Ascending aorta (tissue), 2 donors: ENCODE measurements at places on chromosomes 12 and 14. TPM values are rescaled to one million over a fixed set of nuclear protein-coding genes. Genes with fewer than 3 reads are reported as not detected.

Gene MANSC4
- not detected for total RNA-seq

Gene ZNF384
- 15.1 TPM for total RNA-seq

Gene ORMDL2
- total RNA-seq, result 13.8 TPM

Gene BCL11B
- total RNA-seq, result 0.85 TPM

Gene GPX2
- not detected for total RNA-seq

Gene ADAMTS20
- total RNA-seq, result not detected

Gene RFX4
- not detected for total RNA-seq

Gene LRRC10
- not detected for total RNA-seq

Gene MYL6
- total RNA-seq, result 1,476 TPM

Gene ANGEL1
- total RNA-seq, result 15.5 TPM

Gene DLGAP5
- not detected for total RNA-seq

- peak overlapping the region; percentile 91 for H3K27ac ChIP-seq
- H3K36me3 ChIP-seq, result peaks cover 26% of the 10 kb centered on the region
- H3K27me3 ChIP-seq, result no peaks in the 10 kb centered on the region
- peak; percentile 59 for DNase-seq
Measured at GRCh38 chr14:22849212-22849819, 12.9 kb downstream of the MMP14 start.

GRCh38 chr14:23056145-23056955 lies 970 bp downstream of the CDH24 start:
- H3K36me3 ChIP-seq, result peaks cover 29% of the 10 kb centered on the region
- no peaks in the 10 kb centered on the region for H3K27me3 ChIP-seq
- H3K4me1 ChIP-seq, result peaks cover 3% of the 10 kb centered on the region
- H3K27ac ChIP-seq, result no peak overlapping the region
- peak overlapping the region; percentile 10 for H3K4me3 ChIP-seq

GRCh38 chr12:112029301-112029700 lies 16.1 kb downstream of the ERP29 start:
- H3K4me1 ChIP-seq, result no peaks in the 10 kb centered on the region
- H3K4me3 ChIP-seq, result no peak overlapping the region
- no peaks in the 10 kb centered on the region for H3K27me3 ChIP-seq
- peaks cover 54% of the 10 kb centered on the region for H3K36me3 ChIP-seq
- H3K27ac ChIP-seq, result no peak overlapping the region

GRCh38 chr12:76266797-76267196 lies 81.4 kb downstream of the BBS10 start:
- no peaks in the 10 kb centered on the region for H3K36me3 ChIP-seq
- H3K27ac ChIP-seq, result no peak overlapping the region
- H3K4me1 ChIP-seq, result no peaks in the 10 kb centered on the region

- H3K4me1 ChIP-seq, result no peaks in the 10 kb centered on the region
- DNase-seq, result no peak
- H3K36me3 ChIP-seq, result no peaks in the 10 kb centered on the region
Measured at GRCh38 chr12:43675048-43675904, 83.3 kb downstream of the PUS7L start.

DNA sequence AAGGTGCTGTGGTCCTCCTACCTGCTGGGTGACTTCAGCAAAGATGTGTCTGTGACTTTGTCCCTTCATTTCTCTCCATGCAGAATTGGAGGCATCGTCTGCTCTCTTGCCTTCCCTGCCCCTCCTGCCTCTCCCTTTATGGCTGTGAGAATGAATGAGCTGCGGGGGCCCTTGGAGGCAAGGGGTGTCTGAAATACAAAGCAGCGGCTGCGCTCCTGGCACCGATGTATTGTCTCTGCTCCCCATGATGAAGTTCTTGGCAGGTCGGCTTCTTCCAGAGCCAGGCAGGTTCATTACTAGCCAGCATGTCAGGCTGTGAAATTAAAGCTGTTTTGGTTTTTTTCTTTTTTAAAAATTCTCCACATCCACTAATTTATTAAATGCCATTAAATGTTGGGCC lies 194.5 kb downstream of the TSPAN9 start:
- H3K36me3 ChIP-seq, result no peaks in the 10 kb centered on the region
- no peaks in the 10 kb centered on the region for H3K4me1 ChIP-seq
- H3K27ac ChIP-seq, result no peak overlapping the region
- no peak overlapping the region for H3K4me3 ChIP-seq

GRCh38 chr14:71538288-71538687 lies 393.9 kb upstream of the RGS6 start:
- no peak for DNase-seq
- H3K36me3 ChIP-seq, result no peaks in the 10 kb centered on the region
- H3K27ac ChIP-seq, result no peak overlapping the region

DNA sequence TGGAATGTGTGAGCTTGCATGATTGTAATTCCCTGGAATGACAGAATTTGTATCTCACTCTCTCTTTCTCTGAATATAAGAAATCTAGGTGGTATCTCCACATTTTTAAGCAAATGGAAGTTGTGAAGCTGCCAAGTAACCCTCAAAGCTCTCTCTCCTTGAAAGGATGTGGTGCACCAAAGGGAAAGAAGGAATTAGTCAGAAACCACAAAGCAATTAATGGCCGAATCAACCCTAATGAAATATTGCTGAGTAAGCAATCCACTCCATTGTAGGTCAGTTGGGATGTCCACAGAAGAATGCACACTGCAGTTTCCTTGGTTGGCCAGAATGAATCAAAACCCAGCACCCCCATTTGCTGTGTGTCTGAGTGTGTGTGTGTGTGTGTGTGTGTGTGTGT lies 153.5 kb downstream of the KCNA5 start:
- no peaks in the 10 kb centered on the region for H3K4me1 ChIP-seq
- H3K27me3 ChIP-seq, result no peaks in the 10 kb centered on the region
- no peak overlapping the region for H3K4me3 ChIP-seq
- no peak overlapping the region for H3K27ac ChIP-seq
- DNase-seq, result no peak
- no peaks in the 10 kb centered on the region for H3K36me3 ChIP-seq

DNA sequence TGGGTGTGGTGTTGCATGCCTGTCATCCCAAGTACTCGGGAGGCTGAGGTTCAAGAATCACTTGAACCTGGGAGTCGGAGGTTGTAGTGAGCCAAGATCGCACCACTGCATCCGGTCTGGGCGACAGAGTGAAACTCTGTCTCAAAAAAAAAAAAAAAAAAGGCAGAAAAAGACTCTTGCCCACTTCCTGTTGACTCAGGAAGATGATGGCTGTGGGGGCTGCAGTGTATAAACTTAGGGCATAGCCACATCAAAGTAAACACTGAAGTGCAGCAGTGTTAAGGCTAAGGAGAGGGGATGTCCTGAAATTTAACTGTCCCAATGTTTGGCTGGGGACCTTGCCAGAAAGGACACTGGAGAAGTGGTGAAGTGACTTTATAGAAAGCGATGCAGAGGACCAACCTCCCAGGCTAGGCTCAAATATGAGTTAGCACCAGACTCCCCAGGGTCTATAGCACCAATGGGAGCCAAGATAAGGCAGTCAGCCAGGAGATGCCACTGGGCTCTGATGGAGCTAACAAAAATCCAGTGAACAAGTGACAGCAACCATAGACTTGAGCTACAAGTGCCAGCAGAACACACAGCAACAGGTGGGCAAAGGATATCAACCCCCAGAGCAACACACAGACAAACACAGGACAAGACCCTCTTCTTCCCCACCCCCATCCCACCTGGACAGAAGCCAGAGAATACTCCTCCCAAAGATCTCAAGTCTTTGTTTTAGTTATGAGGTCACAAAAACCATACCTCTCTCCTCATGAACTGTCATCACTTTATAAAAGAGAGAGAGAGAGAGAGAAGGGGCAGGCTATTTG lies 28.0 kb downstream of the NELL2 start:
- peaks cover 2% of the 10 kb centered on the region for H3K4me1 ChIP-seq
- no peak for DNase-seq
- no peak overlapping the region for H3K27ac ChIP-seq
- H3K36me3 ChIP-seq, result no peaks in the 10 kb centered on the region
- H3K27me3 ChIP-seq, result no peaks in the 10 kb centered on the region

DNA sequence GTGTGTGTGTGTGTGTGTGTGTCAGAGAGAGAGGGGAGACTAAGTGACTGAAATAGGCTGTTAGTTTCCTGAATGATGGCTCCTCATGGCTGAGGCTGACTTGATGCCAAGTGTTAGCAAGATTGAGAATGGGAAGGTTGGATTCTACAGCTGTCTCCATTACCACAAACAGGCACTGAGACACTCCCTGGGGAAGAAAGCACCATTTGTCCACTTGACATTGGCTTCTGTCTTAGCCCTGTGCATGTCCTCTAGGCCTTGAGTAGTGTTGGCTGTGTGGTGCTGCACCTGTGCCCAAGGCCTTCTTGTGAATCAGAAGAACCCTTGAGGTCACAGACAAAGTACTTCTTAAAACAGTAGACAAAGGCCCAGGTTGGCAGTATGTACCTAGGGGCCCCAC lies 15.6 kb downstream of the ERG28 start:
- H3K4me1 ChIP-seq, result peaks cover 6% of the 10 kb centered on the region
- H3K36me3 ChIP-seq, result peaks cover 7% of the 10 kb centered on the region
- no peak overlapping the region for H3K27ac ChIP-seq

DNA sequence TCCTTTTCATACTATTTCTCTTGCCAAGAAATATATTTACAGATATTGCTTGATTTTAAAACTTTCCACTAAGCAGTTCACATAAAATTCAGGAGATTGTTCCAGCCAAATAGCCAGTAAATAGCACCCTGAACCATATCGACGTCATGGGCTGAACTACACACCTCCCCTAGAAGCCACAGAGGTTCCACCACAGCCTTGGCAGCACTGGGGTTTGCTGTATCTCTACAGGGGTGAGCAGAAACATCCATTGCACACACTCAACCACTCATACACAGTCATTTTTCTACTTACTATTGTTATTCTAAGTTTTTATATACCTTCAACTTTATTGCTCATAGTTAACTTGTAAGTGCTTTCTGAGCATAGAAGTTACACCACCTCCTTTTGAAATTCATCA lies 8.1 kb upstream of the EIF2S3B start:
- H3K4me1 ChIP-seq, result no peaks in the 10 kb centered on the region
- no peak overlapping the region for H3K4me3 ChIP-seq
- H3K27ac ChIP-seq, result no peak overlapping the region
- no peaks in the 10 kb centered on the region for H3K27me3 ChIP-seq
- DNase-seq, result no peak

DNA sequence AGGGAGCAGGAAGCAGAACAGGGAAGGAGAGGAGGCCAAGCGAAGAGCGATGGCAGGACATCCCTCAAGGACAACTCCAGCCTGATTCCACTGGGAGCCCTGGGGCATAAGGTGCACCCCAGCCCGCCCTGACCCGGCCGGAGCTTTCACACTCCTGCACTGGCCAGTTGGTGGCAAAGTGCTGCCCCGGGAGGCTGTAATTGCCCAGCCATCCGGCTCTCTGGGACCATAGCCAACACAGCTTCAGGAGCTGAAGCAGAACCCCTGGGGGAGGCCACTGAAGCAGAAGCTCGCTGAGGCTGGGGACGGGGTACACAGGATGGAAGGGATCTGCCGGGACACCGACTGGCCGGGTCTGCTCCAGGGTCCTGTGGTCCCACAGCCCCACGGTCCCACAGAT lies 41.9 kb upstream of the BEGAIN start:
- H3K27me3 ChIP-seq, result no peaks in the 10 kb centered on the region
- no peak overlapping the region for H3K27ac ChIP-seq
- H3K4me1 ChIP-seq, result no peaks in the 10 kb centered on the region
- no peak overlapping the region for H3K4me3 ChIP-seq

DNA sequence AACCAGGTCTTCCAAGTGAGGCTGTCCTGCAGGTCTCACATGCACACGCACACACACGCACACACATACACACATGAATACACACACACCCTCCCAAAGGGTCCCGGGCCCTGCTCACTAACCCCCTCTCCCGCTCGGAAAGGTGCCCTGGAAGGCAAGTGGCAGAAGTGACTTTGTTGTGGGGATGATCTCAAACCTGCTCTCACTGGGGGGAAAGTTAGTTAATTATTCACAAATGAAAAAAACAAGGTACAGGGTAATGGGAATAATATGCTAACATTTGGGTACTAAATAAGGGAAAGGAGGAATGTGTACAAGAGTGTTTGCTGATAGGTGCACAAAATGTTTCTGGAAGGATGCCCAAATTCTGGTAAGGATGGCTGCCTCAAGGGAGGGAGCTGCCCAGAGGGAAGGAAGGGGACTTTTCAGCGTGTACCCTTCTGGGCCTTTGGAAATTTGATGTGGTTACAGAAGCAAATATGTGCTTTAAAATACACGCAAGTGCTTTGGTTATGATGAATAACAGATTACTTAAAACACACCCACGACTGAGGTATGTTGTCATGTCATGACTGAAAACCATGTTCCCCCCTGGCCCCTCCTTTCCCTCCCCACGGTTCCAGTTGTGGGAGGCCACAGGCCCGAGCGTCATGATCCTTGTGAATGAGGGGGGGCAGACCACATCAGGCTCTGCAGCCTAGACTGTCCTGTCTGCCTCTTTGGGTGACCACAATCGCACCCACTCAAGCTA lies 43.3 kb upstream of the PLEKHG6 start:
- no peak overlapping the region for H3K4me3 ChIP-seq
- H3K4me1 ChIP-seq, result peaks cover 4% of the 10 kb centered on the region
- no peaks in the 10 kb centered on the region for H3K36me3 ChIP-seq

DNA sequence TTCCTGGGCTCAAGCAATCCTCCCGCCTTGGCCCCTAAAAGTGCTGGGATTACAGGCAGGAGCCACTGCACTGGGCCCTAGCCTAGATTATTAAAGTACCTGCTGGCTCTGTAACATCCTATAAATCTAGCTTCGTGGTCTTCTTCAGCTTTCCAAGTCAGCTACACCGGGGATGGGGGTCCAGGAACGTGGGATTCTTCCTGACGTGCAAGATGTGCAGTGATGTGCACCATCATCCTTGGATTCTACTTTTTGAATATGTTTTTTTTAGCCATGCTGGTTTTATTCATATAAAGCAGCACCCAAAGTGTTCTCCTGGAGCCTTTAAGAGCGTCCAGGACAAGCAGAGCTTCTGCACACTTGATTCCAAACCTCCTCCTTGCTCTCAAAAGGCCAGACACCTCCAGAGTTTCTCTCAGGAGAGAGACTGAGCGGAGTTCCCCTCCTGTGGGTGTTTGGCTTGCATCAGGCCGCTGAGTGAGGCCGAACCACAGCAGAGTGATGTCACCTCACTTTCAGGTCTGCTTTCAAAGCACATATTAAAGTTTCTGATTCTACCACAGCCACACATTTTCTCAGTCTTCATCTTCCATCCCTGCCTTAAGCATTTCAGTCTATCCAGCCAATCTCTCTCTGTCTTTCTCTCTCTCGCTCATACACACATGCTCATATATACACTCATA lies 33.4 kb downstream of the VCPKMT start:
- H3K36me3 ChIP-seq, result no peaks in the 10 kb centered on the region
- no peak overlapping the region for H3K27ac ChIP-seq
- no peaks in the 10 kb centered on the region for H3K27me3 ChIP-seq
- DNase-seq, result no peak
